ENCODE measurements at places on chromosomes 6 and 20.

DNA sequence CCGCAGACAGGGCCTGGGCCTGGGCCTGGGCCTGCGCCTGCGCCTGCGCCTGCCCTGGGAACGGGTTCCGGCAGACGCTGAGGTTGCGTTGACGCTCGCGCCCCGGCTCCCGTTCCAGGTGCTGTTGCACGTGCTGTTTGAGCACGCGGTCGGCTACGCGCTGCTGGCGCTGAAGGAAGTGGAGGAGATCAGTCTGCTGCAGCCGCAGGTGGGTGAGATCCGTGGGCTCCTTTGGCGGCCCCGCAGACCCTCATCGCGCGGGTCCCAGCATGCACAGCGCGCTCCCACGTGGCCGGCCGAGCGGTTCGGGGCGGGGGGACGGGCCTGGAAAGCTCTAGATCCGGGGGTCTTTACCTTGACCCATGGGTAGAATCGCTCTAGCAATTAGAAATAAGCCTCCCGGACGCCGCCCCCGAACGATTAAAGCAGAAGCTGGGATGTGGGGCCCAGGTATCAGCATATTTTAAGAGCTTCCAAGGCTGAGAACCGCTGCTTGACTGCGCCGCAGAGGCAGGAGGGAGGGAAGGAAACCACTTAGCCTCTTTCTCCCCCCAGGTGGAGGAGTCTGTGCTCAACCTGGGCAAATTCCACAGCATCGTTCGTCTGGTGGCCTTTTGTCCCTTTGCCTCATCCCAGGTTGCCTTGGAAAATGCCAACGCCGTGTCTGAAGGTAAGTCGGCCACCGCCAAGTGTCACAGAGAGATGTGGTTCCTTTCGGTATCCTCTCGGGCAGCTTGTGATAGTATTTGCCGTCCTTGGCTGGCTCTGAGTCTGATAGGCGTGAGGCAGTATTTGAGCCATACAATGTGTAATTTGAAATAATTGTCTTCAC is 508 bp downstream of the NOP56 start:
- no peak for DNase-seq

DNA sequence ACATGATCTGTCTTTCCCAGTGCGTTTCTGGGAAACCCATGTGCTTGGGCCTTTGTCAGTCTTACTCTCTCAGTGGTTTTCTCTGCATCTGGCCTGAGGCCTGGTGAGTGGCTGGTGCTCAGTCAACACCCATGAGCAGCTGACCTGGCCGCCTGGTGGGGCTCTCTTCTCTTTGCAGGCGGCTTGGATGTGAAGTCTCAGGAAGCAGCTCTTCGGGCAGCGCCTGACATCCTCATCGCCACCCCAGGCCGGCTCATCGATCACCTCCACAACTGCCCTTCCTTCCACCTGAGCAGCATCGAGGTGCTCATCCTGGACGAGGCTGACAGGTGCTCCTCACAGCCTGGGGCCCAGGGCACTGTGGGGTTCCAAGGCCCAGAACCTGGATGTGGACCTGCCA is 10.8 kb downstream of the DDX27 start:
- DNase-seq, result no peak

DNA sequence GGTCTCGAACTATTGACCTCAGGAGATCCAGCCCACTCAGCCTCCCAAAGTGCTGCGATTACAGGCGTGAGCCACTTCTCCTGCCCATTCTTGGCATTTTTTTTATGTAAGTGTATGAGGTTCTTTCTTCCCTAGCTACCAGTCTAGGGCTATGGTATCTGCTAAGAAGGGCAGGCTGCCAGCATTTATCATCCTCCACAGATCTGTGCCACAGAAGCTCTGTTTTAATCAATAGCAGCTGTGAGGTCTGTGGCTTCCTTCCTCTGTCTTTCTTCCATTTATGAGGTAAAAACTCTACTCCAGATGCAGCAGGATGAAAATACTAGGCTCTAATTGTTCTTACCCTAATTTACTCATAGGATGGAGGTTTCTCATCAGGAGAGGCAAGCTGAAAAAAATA is 1382.4 kb upstream of the ADGRB3 start:
- DNase-seq, result no peak

- no peak for DNase-seq
Measured at GRCh38 chr20:32602273-32602672, 17.1 kb upstream of the NOL4L start.

GRCh38 chr6:138594758-138595140 is 95.5 kb upstream of the NHSL1 start:
- DNase-seq, result no peak

GRCh38 chr20:53126185-53126584 is 154.0 kb downstream of the TSHZ2 start:
- no peak for DNase-seq

DNA sequence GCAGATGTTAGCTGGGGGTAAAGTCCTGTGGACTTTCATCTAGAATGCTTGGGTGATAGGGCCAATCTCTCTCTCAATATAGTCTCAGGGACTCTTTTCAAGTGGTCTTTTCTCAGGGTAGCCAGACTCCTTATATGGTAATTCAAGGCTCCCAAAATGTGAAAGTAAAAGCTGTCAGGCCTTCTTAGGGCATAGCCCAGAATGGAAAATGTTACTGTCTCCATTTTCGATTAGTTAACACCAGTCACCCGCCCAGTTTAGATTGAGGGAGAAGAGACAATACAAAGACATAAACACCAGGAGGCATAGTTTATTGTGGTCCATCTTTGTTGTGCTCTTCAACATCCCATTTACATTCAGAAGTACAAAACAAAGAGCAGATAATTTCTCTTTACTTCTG is 295.8 kb downstream of the EPHA7 start:
- no peak for DNase-seq

DNA sequence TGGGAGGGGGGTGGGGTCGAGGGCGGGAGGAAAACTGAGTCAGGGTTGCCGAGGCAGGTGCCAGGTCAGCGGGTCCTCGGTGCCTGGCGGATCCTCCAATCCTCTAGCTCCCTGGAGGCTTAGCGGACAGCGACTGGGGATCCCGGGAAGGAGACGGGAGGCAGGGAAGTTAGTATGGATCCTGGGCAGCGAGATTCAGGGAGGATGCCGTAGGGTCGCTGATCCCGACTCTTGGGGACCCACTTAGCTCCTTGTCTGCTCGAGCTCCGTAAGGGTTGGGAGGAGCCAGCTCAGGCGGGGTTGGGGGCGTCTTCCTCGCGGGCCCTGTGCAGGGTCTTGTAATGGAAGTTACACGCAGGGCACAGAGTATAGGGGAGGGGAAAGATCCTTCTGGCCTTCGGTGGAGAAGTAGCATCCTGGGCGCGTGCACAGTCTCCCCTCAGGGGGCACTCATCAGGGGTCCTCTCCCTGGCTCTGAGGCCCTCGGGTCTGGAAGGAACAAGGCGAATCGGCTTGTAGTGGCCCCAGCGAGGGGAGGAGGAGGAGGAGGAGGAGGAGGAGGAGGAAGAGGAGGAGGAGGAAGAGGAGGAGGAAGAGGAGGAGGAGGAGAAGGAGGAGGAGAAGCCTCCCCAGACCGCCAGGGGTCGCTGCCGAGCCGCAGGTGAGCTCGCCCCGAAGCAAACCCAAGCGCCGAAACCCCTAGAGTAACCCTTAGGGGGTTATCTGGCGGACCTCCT is 6.4 kb upstream of the SLC12A5 start:
- no peak for DNase-seq

- no peak for DNase-seq
Measured at GRCh38 chr20:20683481-20684321, 28.7 kb downstream of the RALGAPA2 start.

GRCh38 chr6:36873115-36873514 is 1.5 kb downstream of the PPIL1 start:
- DNase-seq, result no peak

- no peak for DNase-seq
Measured at GRCh38 chr6:155062866-155063341, 67.8 kb downstream of the TIAM2 start.

DNA sequence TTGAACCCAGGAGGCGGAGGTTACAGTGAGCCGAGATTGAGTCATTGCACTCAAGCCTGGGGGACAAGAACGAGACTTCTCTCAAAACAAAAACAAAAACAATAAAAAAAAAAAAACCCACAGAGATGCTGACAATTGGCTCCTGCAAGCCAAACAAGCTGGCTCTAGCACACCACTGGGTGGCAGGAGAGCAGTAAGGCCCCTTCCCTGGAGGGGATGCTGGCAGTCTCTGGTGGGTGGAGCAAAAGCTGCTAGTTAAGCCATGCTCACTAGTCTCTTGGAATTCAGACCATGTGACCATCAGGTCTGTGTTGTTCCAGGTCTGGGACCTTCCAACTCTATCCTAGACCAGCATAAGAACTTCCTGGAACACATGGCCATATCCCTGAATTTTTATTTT is 18.9 kb upstream of the DSN1 start:
- DNase-seq, result peak; percentile 53

- DNase-seq, result no peak
Measured at GRCh38 chr20:33475381-33476152, 14.3 kb upstream of the CBFA2T2 start.

DNA sequence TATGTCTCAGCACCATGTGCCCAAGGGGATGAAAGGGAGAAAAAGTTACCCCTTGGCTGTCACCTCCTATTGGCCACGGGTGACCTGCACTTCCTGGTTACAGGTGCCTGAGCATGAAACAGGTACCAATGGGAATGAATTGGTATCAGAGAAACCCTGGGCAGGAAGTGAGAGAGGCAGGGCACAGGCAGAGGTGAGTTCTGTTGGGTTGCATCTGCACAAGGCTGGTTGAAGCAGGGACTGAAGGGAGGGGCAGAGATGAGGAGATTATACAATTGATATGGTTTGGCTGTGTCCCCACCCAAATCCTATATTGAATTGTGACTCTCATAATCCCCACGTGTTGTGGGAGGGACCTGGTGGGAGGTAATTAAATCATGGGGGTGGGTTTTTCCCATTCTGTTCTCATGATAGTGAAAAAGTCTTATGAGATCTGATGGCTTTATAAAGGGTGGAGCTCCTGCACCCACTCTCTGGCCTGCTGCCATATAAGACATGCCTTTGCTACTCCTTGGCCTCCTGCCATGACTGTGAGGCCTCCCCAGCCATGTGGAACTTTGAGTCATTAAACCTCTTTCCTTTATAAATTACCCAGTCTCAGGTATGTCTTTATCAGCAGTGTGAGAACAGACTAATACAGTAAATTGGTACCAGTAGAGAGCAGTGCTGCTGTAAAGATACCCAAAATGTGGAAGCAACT is 291.8 kb downstream of the LRFN2 start:
- DNase-seq, result no peak

Measured in T1000 (cell line).